Stimulated activated CD4-positive, alpha-beta T cell treated with anti-CD3 and anti-CD28 coated beads, Interleukin-4, amount 100 ng/mL, for 1 hour (primary cell): ENCODE measurements at places on chromosomes 12 and 14.

DNA sequence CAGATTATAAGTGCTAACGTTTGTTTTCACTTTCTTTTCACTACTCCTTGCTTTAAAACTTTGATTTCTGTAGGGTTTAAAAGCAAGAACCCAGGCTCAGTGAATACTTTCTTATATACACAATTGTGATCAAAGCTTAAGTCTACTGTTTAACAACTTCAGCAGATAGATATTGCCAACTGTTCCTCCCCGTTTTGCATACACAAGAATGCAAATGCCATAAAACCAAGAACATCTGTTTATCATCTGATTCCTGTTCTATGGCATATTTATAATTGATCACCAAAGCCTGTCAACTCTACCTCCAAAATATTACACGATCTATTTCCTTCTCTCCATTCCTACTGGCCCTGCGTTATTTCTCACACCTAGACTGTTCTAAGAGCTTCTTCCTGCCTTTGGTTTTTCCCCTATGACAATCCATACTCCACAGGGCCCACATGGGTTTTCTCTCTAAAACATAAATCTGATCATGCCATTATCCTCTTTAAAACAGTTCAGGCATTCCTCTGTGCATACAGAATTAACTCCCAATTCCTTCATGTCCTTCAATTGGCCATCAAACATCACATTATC lies 15.9 kb downstream of the MED13L start:
- no peak for DNase-seq

DNA sequence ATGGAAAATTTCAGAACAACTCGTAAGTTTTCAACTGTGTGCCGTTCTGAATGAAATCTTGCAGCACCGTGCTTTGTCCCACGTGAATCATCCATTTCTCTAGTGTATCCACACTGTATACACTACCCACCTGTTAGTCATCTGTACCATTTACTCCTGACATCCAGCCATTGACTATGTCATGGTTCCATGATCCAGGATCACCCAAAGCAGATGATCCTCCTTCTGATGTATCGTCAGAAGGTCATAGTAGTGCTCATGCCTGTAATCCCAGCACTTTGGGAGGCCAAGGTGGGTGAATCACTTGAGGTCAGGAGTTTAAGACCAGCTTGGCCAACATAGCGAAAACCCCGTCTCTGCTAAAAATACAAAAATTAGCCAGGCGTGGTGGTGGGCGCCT lies 122.9 kb downstream of the PPHLN1 start:
- DNase-seq = no peak

GRCh38 chr12:119204671-119205285 lies 26.0 kb downstream of the HSPB8 start:
- no peak for DNase-seq

- DNase-seq = no peak
Measured at GRCh38 chr12:57852200-57852599, 5.7 kb upstream of the CTDSP2 start.

GRCh38 chr12:25745281-25745680 lies 192.2 kb upstream of the LMNTD1 start:
- DNase-seq = no peak

DNA sequence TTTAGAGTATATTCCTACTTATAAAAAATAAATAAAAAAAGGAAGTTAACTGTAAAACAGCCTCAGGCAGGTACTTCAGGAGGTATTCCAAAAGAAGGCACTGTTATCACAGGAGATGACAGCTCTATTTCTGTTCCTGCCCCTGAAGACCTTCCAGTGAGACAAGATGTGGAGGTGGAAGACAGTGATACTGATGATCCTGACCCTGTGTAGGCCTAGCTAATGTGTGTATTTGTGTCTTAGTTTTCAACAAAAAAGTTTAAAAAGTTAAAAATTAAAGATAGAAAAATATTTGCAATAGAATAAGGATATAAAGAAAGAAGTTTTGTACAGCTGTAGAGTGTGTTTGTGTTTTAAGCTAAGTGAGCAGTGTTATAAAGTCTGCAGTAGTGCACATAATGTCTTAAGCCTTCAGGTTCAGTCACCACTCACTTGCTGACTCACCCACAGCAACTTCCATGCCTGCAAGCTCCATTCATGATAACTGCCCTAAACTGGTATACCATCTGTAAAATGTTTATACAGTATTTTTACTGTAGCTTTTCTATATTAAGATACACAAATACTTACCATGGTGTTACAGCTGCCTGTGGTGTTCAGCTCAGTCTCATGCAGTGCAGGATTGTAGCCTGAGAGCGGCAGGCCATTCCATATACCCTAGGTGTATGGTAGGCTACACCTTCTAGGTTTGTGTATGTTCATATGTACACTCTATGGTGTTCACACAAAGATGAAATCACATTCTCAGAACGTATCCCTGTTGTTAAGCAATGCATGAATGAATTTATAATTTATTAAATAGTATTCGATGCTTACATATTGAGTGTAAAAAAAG lies 121.1 kb downstream of the ANO6 start:
- DNase-seq = no peak

GRCh38 chr14:22996768-22997654 lies 12.9 kb downstream of the C14orf93 start:
- DNase-seq = no peak
